ENCODE measurements at places on chromosomes 12 and 14.

DNA sequence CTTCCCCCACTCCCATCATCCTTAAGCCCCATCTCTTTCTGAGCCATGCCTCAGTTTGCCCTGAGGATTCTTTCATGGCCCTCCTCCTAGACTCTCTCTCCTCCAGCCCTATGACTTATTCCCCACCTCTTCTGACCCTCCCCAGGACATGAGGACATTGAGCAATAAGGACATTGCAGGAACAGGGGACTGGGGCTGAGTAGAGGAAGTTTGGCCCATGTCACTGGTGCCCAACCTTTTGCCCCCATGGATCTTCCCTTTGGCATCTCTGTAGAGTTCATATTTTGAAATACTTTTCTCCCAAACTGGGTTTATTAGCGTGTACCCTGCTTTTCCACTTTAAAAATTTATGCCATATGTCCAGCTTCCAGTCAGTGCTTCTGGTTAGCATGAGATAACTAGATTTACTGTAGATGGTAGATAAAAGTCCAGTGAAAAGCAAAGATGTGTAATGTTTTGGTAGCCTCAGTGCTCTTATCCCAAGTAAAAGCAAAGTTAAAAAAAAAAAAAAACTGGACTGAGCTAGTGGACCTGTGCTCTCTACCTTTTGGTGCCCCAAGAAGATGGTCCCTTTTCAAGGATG is 6.1 kb upstream of the LRP1-AS start:
- DNase-seq: no peak

GRCh38 chr14:96309896-96310330 is 53.2 kb downstream of the ATG2B start:
- DNase-seq: peak; percentile 19

DNA sequence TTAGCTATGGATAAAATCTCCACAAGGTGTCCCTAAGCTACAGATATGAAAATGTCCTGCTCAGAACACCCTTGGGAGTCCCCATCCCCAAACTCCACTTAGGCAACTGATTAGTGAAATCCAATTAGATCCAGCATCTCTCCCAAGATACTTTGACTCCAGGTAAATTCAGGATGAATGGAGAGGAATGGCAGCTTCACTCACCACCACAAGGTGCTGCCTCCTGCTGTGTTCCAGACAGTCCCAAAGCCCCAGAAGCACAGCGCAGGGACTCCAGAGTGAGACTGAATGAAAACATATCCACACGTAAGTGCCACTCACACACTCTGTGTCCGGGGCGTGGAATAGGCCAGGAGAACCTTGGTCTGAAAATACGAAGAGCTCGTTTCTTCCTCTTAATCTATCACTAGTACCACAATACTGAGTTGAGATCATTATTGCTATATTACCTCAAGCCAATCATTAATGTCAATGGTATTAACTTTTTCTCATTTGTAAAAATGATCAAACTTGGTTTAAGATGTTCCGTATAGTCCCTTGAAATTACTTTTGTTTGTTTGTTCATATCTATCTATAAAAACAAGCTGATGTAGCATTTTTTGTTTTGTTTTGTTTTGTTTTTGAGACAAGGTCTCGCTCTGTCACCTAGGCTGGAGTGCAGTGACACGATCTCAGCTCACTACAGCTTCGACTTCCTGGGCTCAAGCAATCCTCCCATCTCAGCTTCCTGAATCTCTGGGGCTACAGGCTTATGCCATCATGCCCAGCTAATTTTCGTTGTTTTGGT is 70.0 kb upstream of the BICD1 start:
- no peak for DNase-seq

- no peak for DNase-seq
Measured at GRCh38 chr12:104570174-104570907, 113.6 kb downstream of the CHST11 start.

- DNase-seq: no peak
Measured at GRCh38 chr12:19074700-19075099, 54.8 kb upstream of the PLEKHA5 start.

- no peak for DNase-seq
Measured at GRCh38 chr12:13222076-13222475, 25.6 kb downstream of the EMP1 start.

DNA sequence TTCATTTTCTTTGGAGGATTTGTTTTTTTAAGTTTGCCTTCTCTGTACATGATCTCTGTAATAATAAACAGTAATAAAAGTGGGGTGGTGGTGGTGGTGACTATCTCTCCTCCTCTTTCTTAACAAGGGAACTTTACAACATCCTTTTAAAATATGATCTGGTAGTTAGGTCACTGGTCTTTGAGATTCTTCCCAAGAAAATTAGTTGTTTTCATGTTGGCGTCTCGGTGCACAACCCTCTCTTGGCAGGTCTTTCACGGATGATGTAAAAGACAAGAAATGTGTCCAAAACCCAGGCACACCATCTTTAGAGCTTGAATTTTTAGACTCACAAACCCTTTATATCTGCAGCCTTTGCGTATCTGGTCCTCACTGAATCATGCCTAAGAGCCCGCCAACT is 488.5 kb upstream of the TBX3 start:
- DNase-seq: no peak

GRCh38 chr14:100898935-100899883 is 4.3 kb downstream of the RTL1 start:
- peak; percentile 56 for DNase-seq

GRCh38 chr14:98931911-98932310 is 340.1 kb downstream of the BCL11B start:
- no peak for DNase-seq

DNA sequence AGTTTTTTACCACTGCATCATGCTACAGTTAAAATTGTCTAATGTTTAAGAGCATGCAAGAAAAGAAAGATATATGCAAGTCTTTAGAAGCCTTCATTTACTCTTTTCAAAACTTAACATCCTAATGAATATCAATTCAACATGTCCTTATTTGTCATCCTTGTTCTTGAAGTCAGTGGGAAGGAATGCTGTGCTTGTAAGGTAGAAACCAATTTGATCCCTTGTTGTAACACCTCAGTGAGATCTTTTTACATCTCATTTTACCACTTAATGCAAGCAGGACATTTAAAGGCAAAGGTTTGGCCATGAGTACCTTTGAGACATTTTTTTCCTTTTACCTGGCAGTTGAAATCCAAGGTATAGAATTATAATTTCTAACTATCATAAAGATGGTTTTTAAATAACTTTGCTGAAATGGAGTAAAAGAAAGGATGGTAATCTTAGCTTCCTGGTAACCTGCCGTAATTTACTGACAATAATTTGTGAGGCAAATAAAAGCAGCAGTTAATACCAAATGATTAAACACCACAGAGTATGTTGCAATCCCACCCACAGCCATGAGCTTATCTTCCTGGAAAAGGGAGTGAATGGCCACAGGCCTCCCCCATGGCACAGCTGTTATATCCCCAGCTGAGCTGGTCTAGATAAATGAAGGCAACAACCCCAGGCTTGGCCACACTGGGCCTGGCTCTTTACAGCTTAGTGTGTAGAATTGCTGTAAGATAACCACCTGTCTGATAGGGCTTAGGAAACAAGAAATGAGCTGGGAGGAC is 33.2 kb upstream of the STRN3 start:
- DNase-seq: no peak

DNA sequence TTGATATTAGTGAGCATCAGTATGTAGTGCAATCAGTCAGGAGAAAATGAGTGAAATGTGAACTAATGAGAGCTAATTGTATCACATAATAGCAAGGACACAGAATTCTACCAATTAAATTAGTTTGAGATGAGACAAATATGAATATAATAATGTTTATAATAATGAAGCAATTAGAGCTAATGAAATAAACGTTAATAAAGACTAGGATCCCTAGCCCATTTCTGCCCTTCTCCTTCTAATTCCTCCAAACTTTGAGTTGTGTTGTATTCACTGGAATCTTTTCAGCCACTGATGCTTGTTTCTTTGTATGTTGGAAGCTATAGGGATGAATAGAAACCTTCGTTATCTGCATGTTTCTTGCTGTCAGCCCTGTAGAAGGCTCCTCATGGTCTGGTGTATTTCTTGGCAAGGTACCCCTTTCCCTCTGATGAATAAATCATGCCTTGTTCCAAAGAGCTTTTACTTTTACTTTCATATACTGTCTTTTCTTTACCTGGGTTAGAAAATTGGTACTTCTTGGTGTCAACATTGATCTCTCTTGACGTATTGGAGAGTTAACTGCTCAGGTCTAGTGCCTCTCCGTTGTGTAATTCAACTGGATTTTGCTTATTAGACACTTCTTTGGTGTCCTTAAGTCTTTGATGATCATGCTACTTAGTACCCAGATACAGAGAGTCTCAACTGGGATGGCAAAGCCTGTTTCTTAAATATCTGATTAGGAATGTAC is 154.8 kb downstream of the PTCSC3 start:
- no peak for DNase-seq

GRCh38 chr12:59046763-59047534 is 126.6 kb upstream of the LRIG3 start:
- DNase-seq: no peak

DNA sequence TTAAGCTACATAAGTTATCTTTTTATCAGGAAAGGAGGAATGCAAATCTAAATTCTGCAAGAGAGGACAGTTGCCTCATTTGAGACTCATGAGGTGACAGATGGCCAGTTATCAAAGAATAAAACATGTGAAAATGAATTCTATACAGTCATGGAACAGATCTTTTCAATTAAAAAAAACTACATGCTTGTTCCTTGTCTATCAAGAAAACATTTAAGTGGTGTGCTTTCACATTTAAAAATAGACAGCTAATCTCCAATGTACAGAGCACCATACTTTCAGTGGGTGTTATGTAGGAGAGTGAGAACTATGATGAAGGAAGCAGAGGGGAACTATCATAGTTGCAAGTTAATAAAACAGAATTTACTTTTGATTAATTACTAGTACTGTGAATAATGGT is 76.7 kb upstream of the TTC7B start:
- DNase-seq: no peak

GRCh38 chr12:65277994-65278575 is 398 bp upstream of the MSRB3 start:
- DNase-seq: no peak

- DNase-seq: peak; percentile 96
Measured at GRCh38 chr14:37594238-37594970, 645 bp downstream of the FOXA1 start.

DNA sequence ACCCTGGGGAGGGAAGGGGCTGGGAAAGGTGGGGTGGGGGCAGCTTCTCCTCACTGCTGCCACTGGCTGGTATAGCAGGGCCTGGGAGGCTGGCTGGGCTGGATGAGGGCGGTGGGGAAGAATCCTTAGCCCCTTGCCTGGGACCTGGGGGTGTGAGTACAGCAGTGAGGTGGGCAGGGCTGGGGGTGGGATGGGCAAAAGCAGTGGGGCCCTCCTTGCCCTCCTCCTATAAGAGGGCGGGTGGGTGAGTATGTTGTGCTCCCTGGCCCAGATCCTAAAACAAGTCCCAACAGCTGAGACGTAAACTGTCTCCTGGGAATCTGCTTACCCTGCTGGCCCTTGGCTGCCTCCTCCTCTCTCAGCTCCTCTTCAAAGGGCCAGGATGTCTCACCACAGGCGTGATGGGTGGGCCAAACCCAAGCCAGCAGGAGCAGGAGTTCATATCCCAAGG is 2.2 kb downstream of the NCKAP5L start:
- DNase-seq: no peak

DNA sequence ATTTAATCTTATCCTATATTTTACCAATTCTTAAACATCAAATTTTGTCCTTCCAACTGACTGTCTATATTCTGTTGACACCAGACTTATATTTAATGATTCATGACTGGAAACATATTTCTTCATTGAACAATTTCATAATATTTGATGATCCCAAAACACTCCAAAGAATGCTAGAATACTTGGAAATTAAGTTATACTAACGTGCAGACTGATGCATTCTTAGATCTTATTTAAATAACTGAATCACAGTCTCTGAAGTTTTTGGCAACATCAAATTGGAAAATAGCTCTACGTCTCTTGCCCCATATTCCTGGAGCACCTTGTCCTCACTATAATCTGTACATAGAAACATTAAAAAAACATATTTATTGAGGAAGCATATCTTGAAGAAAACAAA is 127.4 kb downstream of the HMGA2 start:
- no peak for DNase-seq

DNA sequence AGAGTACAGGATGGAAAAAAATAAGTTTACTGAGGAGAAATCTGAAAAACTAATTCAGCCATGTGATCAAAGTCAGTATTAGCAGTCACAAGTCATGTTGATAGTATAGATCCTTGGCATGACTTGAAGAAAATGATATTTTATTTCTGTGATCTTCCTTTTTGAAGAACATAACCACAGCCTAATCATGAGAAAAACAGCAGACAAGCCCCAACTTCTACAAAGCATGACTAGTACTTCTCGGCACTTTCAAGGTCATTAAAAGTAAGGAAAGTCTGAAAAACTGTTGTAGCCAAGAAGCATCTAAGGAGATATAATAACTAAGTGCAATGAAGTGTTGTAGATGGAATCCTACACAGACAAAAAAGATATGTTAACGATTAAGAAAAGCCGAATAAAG is 264.1 kb upstream of the FOXG1 start:
- no peak for DNase-seq

GRCh38 chr14:65301862-65302539 is 110.5 kb upstream of the FUT8 start:
- peak; percentile 59 for DNase-seq

DNA sequence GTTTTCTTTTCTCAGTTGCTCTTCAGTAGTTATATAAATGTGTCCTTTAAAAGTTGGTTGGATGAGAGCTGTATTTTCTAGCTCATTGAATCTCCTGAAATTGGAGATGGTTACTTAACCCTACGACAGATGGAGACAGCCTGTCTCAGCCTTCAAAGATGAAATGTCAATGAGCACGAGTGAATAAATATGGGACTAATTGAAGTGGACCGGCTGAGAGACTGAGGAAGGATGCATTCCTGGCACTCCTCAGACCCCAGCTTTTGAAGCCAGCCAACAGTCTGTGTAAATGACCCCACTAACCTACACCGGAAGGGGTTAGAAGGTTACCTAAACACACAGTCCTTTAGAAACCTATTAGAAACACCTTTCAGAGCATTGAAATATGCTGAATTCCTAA is 46.6 kb downstream of the PDZRN4 start:
- DNase-seq: no peak

DNA sequence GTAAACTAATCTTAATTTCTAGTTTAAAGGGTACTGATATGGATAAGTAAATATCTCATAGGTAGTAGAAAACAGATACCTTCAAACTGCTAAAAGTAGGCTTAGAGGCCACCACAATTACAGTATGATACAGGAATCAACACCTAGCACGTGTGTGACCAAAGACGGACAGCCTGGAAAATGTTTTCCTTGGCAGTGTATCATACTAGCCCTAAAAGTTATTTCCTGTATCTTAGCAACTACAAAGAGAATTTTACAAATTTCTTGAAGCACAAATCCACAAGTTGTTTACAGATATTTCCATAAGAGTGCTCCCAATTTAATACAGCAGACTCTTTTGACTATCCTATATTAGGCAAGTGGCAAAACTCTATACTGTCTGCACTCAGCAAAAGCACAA is 106.0 kb downstream of the ITPR2 start:
- DNase-seq: no peak

Data from NCI-H1417 (cell line).